ENCODE measurements at places on chromosomes 1 and 21.

GRCh38 chr1:229184066-229184465, 86.8 kb upstream of the RAB4A start:
- DNase-seq, result no peak

DNA sequence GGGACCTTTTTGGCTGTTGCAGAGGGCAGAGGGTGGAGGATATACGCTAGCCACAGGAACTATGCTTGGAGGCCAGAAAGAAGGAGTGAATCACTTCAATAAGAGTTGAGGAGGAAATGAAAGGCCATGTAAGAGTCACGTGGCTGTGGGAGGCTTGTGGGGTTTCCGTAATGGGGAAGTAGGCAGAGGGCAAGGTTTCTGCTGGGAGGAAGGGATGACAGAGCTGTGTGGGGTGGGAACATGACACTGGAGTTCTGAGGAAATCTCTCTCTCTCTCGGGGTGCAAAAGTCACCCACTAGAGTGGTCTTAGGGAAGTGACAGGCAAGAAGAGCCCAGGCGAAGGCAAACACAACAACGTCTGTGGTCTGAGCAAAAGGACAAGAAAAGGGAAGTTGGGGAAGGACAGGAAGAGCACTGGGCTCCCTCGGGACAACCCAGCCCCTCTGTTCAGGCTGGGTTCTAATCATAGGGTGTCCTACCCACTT, 3.9 kb upstream of the CD1C start:
- DNase-seq, result no peak

DNA sequence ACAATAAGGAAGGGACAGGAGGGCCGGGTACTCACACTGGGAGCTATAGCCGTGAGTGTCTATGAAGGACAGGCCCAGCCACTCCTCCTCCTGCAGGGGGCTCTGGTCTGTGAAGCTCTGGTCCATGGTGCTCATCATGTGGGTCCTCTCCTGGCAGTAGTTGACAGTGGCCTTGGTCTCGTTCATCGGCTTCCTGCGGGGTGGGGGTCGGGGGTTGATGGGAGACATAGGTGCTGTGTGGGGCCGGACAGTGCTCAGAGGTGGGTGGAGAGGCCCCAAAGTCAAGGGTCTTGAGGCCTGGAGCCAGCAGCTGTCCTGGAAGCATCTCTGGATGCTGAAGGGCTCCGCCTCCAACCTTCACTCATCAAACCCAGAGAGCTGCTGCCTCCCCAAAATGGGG, 260.4 kb downstream of the PTPRU start:
- no peak for DNase-seq

- DNase-seq, result no peak
Observed at GRCh38 chr1:94745742-94746141, 74.4 kb upstream of the SLC44A3 start.

GRCh38 chr1:182087719-182088350, 26.3 kb upstream of the ZNF648 start:
- no peak for DNase-seq

DNA sequence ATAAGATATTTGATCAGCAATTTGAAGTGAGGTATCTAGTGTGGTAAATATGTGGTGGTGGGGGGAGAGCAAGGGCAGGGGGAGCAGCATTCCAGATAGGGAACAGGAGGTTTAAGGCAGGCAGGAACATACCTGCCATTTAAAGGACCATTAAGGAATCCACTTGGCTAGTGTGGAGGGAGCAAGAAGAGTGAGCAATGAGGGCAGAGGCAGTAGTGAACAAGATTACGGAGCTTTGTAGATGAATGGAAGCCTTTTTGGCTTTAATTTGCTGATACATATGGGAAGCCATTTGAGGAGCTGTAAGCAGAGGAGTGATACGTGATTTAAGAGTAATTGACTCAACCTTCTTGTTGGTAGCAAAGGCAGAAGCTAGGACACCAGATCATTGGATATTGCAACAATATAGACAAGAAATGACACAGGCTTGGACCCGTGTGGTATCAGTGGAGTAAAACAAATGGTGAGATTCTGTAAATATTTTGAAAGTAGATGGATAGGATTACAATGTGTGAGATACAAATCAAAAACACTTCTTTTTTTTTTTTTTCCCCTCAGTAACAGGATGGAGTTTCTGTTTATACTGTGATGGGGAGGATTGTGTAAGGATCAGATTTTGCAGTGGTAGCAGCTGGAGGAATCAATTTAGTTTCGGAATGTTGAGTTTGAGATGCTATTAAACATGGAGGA, 73.8 kb upstream of the B3GALT2 start:
- no peak for DNase-seq

DNA sequence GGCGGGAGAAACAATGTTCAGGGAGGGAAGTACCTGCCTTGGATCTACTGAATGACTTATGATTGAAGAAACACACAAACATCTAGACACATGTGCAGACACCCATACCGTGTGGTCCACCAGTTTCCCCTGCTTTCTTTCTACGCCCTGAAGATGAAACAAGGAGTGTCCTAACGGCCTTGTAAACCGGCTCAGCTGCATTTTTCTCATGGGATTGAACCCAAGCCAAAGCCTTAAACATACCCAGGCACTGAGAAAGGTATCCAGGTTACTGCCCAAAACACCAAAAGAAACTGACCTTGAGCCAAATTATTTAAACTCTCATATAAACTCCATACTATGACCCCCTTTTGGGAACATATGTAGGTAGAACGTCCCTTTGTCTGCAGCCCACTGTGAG, 630.0 kb upstream of the RGS18 start:
- DNase-seq, result no peak

DNA sequence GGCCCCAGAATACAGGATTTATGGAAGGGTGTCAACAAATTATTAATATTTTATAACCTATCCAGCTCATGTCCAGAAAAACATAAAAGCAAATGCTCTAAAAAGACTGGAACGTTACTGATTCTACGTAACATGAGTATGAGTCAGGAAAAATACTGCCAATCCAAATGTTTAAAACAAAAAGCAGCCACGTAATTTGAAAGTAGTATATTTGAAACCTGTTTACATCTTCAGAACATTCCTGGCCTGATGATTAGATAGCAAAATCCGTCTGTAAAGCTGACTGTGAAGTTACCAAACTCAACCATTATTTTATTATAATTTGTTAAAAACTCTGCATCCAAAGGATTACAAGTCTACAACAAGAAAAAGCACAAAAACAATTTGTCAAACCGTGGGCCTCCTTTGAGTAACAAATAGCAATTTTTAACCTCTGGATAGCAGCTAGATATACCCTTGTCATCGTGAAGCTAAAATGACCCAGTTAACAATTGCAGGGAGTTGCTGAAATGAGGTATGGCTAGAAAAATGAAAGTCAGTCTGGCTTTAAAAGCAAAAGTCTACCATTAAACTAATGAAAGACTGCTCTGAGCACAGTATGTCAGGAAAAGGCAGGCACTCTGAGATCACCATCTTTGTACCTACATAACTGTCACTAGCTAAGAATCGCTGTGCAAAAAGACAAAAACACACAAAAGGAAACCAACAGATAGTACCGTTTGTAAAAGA, 1.2 kb downstream of the UBR4 start:
- DNase-seq, result no peak

GRCh38 chr1:228980232-228980937, 245.1 kb downstream of the RHOU start:
- DNase-seq, result no peak

DNA sequence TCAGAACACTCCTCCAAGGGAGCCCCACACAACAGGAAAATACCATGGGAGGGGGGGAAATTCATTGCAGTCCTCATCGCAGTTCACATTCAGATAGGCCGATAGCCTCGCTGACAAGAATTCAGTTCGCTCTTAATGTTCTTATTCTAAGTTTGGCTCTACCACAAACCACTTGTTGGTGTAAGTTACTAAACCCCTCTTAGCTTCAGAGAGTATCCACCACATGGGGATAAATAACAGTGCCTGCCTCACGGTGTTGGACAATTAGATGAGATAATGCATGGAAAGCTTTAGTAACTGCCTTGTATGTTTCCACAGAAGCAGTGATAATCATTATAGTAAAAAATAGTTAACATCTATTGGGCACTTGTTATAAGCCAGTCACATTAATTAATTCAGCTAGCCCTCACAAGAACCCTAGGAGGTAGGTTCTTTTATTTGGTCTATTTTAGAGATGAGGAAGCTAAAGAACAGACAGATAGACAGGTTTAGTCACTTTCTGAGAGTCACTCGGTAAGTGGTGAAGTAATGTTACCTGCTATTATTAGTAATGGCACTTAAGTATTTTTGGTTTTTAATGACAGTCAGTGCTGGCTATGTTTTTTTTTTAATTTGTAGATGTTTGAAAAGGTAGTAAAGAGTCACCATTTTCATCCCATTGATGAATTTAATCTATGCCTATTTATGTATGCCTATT, 10.1 kb downstream of the VAV3 start:
- no peak for DNase-seq

GRCh38 chr1:231923491-231924041, 297.0 kb downstream of the DISC1 start:
- DNase-seq, result no peak

- DNase-seq, result no peak
Observed at GRCh38 chr1:33575324-33575879, 103.0 kb downstream of the ZSCAN20 start.

- DNase-seq, result no peak
Observed at GRCh38 chr1:50109647-50110075, 941 bp downstream of the ELAVL4 start.

DNA sequence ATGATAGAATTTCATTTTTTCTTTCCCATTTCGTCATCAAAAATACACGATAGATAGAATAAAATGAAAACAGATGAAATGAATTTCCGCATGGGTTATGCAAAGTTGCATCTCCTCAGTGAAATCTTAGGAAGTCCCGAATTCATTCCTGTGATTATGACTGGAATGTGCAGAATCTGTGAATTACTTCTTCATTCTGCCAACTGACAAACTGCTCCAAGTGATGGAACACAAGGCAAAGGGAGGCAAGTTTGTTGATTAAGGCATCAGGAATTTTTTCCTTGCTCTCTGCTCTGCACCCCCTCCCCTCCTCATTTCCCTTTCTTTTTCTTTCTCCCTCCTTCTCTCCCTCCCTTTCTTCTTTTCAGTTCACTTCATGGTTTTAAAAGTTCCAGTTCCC, 37.0 kb upstream of the ADGRL4 start:
- no peak for DNase-seq

DNA sequence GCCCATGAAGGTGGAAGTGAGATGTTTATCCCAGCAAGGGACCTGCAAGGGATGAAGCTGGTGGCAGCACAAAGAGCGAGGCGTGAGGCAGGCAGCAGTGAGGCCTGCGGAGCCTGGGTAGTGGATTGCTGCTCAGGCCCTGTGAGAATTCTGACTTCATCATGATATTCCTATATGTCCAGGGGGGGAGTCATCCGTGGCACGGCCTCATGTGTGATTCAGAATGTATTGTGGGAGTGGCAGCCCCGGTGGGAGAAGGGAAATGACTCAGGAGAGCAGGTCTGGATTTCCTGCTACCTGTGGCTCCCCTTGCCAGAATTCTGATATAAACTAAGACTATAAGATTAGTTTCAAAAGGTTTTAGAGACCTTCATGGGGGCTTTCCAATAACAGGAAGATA, 240.9 kb downstream of the CAMTA1 start:
- no peak for DNase-seq

- no peak for DNase-seq
Observed at GRCh38 chr1:27391511-27392095, 819 bp upstream of the GPR3 start.

DNA sequence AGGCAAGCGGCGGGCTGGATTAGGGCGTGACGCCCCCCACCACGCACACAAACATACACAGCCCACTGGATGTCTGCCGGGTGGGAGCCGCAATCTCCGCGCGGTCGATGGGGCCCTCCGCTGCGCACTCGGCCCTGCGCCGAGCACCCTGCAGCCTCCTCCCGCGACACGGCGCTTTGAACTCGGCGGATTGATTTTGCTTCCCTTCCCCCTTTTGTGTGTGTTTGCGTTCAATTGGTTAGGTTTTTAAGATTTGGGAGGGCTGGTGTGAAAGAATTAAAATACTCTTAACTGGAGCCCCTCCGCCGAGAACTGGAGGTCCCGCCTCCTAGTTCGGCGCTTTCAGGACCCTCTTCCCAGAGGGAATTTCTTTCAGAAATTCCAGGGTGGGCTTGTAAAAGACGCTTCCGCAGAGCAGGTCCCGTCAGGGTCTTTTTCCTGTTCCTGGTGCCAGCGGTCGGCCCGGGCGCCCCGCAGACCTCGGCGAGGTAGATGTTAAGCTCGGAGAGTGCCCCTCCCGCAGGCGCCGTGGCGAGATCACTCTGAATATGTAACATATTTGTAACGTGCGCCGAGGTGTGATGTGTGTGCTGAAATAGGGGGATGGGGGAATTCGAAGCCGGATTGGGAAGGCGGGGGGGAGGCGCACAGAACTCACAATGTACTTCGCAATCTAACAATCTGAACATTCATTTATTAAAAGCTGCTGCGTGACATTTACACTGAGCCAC, 8.0 kb upstream of the BARHL2 start:
- DNase-seq, result no peak

DNA sequence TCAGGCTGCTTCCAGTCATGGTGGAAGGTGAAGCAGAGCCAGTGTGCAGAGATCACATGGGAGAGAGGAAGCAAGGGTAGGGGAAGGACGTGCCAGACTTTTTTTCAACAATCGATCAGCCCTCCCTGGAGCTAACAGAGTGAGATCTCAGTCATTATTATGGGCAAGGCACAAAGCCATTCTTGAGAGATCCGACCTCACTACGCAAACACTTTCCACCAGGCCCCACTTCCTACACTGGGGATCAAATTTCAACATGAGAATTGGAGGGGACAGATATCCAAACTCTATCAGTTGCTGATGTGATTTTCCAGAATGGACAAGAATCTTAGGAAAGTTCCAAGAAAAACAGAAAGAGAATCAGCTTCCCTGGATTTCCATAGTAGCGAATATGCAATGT, 60.5 kb downstream of the BACE2 start:
- no peak for DNase-seq

DNA sequence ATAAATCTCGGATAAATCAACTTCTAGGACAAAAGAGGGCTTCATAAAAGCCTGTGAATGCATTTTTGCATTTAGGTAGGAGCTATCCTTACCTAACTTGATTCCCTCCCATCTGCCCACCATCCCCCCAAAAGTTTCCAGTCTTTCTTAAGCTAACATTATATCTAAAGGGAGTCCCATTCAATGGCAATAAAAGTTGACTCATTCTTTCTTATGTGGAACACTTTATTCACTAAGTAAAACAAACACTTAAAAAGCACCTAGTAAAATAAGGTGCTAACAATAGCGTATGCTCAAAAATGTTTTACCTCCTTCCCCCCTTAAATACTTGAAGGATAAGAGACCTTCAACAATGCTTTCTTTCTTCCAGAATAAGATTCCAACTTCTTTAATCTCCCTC, 83.8 kb downstream of the GON4L start:
- no peak for DNase-seq

- DNase-seq, result no peak
Observed at GRCh38 chr1:170252851-170253579, 107.3 kb downstream of the NTMT2 start.

DNA sequence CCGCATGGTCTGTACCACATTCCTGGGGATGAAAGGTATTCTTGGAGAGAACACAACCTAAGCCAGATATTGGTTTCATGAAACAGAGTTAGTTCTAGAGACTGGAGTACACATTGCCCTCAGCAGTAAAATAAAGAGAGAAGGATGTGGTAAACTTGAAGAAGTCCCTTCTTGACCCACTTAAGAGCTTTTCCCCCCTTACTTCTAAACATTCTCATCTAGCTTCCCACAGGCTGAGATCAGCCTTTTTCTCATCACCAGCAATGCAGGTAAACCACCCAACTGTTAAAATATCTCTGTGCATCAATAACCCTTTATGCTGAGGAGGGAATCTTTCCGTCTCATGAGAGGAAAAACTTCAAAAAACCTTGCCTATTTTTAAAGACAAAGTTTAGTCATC, 62.6 kb downstream of the SUSD4 start:
- no peak for DNase-seq

- DNase-seq, result no peak
Observed at GRCh38 chr1:177448652-177449357, 278.0 kb downstream of the BRINP2 start.

Data from activated naive CD4-positive, alpha-beta T cell (primary cell).